ENCODE measurements at places on chromosomes 2 and 18. TPM values are rescaled to one million over a fixed set of nuclear protein-coding genes. Genes with fewer than 3 reads are reported as not detected.
A peak's percentile ranks its signal among the peaks of the same experiment; 100 is the strongest.

GPR35 gene
- 8.9 TPM for total RNA-seq

NRP2 gene
- total RNA-seq: 0.82 TPM

GALR1 gene
- total RNA-seq: not detected

RBBP8 gene
- total RNA-seq: 1.6 TPM

PKDCC gene
- not detected for total RNA-seq

CREG2 gene
- total RNA-seq: not detected

DNA sequence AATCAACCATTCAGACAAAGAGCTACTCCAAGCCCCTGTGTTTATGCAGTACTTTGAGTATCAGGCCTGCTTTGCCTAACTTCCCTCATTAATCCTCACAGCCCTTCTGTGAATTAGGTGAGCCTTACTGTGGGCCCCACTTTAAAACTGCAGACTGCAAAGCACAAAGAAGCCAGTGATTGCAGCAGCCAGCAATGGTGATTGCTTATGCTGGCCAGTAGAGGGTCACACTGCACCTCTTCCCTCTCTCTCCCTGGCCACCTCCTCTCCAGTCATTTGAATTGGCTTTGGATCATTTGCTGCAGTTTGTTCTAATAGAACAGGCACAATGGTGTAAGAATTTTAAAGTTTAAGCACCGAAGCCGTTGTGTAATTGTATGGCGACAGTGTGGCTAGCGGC lies 229.9 kb downstream of the AGPS start:
- no peak overlapping the region for H3K27ac ChIP-seq
- H3K4me3 ChIP-seq: no peak overlapping the region
- peaks cover under 1% of the 10 kb centered on the region for H3K36me3 ChIP-seq
- H3K27me3 ChIP-seq: peaks cover 2% of the 10 kb centered on the region

DNA sequence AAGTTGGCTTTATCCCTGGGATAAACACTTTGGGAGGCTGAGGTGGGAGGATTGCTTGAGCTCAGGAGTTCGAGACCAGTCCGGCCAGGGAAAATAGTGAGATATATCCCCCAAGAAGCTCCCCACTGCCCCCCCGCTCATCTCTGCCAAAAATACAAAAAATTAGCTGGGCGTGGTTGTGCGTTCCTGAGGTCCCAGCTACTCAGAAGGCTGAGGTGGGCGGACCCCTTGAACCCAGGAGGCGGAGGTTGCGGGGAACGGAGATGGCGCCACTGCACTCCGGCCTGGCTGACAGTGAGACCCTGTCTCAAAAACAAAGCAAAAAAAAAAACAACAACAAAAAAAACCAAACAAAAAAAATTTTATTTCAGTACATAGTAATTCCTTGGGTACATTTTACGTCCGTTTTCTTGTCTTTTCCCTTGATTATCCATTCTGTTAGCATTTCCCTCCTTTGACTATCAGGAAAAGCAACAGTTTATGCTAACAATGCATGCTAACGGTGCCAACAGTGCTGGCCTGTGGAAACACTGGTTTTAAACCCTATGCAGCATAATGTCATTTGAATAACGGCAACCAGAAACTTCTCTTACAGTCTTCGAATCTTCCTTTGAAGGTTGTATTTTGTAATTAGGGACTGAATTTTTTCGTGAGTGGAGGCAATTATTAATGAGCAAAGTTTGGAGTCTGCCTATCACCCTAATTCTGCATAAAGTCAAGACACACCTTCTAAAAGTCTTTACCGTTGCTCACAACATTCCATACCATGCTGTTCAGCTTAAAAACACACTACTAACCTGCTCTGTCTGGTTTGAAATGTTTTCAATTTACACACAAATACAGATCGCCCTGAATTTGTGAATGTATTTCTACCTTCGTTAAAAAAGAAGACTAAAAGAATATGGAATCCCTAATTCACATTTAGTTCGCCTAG lies 721 bp upstream of the MIB1 start:
- H3K4me1 ChIP-seq: peaks cover 35% of the 10 kb centered on the region
- H3K4me3 ChIP-seq: peak overlapping the region; percentile 94
- H3K36me3 ChIP-seq: peaks cover 5% of the 10 kb centered on the region
- H3K27me3 ChIP-seq: no peaks in the 10 kb centered on the region

DNA sequence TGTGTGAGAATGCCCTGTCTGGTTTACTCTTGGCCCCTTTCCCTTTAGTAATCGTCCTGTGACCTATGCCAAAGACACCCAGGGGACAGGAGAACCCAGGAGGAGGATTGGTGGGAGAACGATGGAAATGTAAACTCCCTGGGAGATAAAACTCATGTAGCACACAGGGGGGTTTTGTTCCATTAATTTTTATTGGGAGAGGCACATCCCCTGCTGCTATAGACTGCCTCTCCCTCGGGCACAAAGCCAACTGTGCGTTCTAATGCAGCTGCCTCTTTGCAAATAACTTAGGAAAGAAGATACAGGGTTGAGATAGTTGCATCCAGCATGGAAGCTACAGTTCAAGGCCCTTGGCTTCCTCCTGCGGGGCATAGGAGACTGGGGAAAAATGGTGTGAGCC lies 489.6 kb downstream of the SLC4A3 start:
- H3K27me3 ChIP-seq: peaks cover 10% of the 10 kb centered on the region
- no peaks in the 10 kb centered on the region for H3K36me3 ChIP-seq
- no peaks in the 10 kb centered on the region for H3K4me1 ChIP-seq
- no peak for DNase-seq

- no peak for DNase-seq
- H3K4me1 ChIP-seq: no peaks in the 10 kb centered on the region
- no peaks in the 10 kb centered on the region for H3K36me3 ChIP-seq
- H3K4me3 ChIP-seq: no peak overlapping the region
- H3K27me3 ChIP-seq: peaks cover 19% of the 10 kb centered on the region
Measured at GRCh38 chr2:172119089-172119488, 16.4 kb upstream of the DLX2 start.

- no peaks in the 10 kb centered on the region for H3K4me1 ChIP-seq
- H3K27me3 ChIP-seq: peaks cover 12% of the 10 kb centered on the region
- no peak overlapping the region for H3K27ac ChIP-seq
- DNase-seq: no peak
Measured at GRCh38 chr2:201952187-201952586, 81.5 kb upstream of the FZD7 start.

DNA sequence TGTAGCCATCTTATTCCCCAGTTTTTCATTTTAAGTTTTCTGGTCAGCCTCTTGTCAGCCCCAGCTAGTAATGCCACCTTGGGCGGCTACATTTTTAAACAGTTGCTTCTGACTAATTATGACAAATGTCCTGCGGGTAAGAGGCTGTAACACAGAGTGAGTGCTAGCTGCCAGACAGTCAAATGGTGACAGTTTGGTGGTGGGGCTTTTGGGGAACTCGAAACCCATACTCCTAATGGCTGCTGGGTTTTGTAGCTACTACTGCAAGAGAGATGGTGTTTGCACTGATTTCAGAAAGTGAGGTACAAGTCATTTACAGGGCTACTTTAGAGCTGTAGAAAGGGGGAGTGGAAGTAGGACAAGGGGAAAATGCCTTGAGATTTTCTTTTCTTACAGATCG lies 48.2 kb downstream of the ZCCHC2 start:
- no peaks in the 10 kb centered on the region for H3K27me3 ChIP-seq
- no peak overlapping the region for H3K4me3 ChIP-seq
- peak overlapping the region; percentile 2 for H3K27ac ChIP-seq
- no peak for DNase-seq
- no peaks in the 10 kb centered on the region for H3K4me1 ChIP-seq

- H3K27ac ChIP-seq: no peak overlapping the region
- no peak for DNase-seq
- H3K36me3 ChIP-seq: no peaks in the 10 kb centered on the region
- H3K27me3 ChIP-seq: no peaks in the 10 kb centered on the region
Measured at GRCh38 chr18:79963658-79964329, 649 bp upstream of the HSBP1L1 start.

DNA sequence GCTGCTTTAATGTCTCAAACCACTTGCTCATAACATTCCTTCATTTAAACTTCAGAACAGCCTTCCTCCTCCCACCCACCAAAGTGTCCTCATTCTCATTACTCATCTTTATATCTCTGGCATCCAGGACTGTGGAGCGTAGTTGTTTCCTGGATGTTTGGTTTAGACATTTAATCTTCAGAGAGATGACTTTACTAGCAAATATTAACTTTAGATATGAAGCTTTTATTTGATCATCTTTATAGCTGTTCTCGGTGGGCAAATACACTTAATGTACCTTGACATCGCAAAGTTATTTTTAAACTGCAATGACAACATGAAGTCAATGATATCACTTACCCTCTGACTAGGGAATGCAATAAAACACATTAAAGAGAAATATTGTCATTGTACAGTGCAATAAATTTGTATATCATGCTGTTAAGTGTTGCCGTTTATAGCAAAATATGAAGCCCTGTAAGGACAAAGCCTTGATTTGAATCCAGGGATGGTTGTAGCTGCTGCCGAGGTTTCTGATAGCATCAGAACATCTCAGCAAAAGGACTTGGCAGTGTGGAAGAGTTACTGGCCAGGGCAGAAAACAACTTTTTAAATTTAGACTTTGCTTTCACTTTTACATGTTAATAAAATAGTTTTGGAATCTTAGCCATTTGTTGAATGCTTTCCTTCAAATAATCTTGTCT lies 4.6 kb upstream of the LAMA3 start:
- H3K27me3 ChIP-seq: peaks cover 31% of the 10 kb centered on the region
- no peak overlapping the region for H3K27ac ChIP-seq
- peaks cover 6% of the 10 kb centered on the region for H3K4me1 ChIP-seq
- no peak for DNase-seq
- H3K4me3 ChIP-seq: no peak overlapping the region
- H3K36me3 ChIP-seq: no peaks in the 10 kb centered on the region

DNA sequence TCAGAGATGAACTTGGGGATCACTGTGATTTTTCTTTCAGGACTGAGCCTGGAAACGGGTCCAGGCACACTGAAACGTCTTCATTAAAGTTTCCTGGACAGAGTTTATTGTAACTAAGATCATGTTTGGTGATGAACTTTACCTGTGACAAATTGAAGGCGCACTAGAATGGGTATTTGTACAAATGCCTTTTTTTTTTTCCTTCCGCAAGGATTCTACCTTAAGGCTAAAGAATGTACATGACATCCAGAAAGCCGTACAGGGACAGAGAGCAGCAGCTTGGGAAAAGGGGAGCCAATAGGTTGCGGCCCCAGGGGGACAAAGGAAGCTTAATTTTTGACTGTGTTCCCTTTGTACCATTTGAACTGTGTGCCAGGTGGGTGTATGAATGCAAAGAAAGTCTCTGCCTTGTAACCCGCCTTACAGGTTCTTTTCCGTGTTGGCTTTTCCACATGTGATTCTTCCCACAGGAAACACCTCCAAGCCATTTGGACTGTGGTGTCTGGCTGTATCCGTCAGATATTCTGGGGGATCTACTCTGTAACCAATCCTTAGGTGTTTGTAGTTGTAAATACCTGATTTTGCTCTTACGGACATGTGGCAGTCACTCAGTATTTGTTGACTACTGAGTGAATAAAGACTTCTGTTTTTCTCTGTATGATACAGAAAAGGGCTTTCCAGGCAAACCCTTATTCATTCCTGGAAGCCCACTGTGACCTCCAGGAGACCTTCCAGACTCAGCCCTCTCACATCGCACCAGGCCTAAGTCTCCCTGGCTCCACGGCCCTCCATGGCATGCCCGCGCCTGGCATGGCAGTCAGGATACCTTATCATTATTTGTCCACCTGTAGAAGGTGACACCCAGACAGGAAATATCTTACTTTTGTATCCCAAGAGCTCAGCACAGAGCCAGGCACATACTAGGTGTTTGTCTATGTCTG lies 1.1 kb downstream of the LRRFIP1 start:
- no peaks in the 10 kb centered on the region for H3K36me3 ChIP-seq
- no peak for DNase-seq
- H3K27ac ChIP-seq: peak overlapping the region; percentile 95
- peaks cover 4% of the 10 kb centered on the region for H3K27me3 ChIP-seq
- peak overlapping the region; percentile 92 for H3K4me3 ChIP-seq

- peaks cover 10% of the 10 kb centered on the region for H3K4me1 ChIP-seq
- peaks cover 3% of the 10 kb centered on the region for H3K36me3 ChIP-seq
- peaks cover 48% of the 10 kb centered on the region for H3K27me3 ChIP-seq
Measured at GRCh38 chr2:222673883-222674282, 2.4 kb downstream of the MOGAT1 start.

DNA sequence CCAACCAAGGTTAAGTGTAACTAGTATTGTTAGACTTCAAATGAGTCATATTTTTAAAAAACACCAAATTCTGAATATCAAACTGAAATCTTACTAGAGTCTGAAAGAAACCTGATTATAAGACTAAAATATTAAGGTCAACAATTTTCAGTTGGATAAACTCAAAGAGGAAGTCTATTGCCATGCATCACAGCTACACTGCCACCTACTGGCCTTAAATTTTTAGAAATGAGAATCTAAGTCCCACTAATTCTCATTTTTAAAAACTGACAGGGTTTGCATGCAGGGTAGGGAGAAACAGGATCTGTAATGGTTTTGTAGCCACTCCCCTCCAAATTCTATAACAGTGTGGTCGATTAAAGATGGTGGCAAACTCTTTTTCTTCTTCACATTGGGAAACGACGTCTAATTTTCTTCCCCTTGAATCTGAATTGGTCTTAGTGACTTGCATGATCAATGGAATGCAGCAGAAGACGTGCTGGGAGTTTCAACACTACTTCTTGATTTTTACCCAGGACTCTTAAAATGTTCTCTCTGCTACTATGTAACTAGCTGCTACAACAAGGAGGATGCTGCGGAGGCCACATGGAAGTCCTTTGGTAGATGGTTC lies 176.1 kb upstream of the SESTD1 start:
- no peak overlapping the region for H3K4me3 ChIP-seq
- DNase-seq: no peak
- H3K27ac ChIP-seq: no peak overlapping the region
- H3K4me1 ChIP-seq: no peaks in the 10 kb centered on the region
- peaks cover 15% of the 10 kb centered on the region for H3K27me3 ChIP-seq

Measured in naive thymus-derived CD8-positive, alpha-beta T cell (primary cell).